Stimulated activated CD4-positive, alpha-beta T cell treated with anti-CD3 and anti-CD28 coated beads, TNF-alpha, amount 100 ng/mL, for 48 hours (primary cell): ENCODE measurements at places on chromosomes 3 and 15.

- no peak for DNase-seq
Measured at GRCh38 chr3:127452321-127452821, 138.2 kb downstream of the TPRA1 start.

GRCh38 chr15:91408476-91409076 lies 308.5 kb downstream of the SV2B start:
- no peak for DNase-seq

GRCh38 chr3:194103505-194103904 lies 32.4 kb upstream of the HES1 start:
- DNase-seq: no peak

DNA sequence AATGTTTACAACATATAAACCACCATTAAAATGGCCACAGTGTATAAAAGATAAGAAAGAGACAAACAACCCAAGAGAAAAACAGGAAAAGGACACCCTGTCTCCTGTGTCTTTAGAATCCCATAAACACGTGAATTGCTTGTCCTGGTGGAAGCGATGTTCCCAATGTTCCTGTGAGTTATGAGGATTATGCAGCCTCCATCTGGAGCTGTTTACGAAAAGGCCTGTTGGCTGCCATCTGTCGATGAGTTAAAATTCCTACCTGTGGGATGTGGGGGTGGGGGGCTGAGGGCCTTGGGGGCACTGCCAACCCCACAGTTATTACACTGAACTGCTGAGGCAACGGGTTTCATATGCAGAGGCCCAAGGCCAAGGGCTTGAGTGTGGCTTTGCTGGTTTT lies 13.6 kb downstream of the NISCH start:
- no peak for DNase-seq

DNA sequence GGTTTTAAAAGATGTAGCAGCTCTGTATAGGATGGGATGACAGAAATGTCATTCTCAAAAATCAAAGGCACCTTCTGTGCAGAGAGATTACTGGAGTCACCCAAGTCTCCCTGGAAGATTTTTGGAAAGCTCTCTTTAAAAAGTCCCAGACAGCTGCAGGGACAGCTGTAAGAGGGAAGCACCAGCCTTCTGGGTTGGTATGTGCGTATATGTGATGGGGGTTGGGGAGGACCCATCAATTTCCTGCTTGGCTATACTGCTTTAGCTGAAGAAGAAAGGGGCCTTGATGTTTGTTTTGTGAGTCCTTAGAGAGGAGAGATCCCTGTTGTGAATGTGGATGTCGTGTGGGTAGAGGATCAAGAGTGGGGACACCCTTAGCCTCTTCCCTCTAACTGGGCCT lies 5.4 kb upstream of the SEC11A start:
- DNase-seq: no peak

DNA sequence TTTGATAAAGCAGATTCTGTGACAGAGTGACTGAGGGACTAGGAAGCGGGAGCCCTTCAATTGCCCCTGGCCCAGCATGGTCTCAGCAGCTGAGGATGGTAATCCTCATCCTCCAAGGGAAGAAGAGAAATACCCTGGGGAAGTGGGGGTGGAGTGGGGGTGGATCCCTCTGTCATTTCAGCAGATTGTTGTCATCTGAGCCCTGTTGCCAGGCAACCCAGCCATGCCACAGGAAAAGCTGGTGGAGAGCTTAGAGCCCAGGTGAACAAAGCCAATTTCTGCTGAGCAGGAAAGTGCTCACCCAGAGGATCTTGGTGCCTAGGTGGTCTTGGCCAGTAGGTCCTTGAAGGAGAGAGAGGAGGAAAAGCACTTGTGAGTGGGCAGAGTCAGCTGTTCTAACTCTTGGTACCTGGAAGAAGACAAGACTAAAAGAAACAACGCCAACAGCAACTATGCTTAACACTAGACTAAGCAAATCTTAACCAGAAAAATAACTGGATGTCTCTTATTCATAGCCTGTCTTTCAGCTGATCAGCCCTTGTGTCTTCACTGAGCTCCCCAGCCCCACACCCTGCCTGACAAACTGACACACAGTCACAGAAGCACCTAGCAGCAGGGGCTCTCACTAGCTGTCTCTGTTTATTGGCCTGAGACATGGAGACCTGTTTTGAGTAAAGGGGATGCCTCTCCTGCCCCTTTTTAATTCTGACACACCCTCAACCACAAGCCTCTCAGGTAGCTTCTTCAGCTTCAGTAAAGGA lies 40.1 kb upstream of the DCLK3 start:
- DNase-seq: no peak

GRCh38 chr3:14124223-14124614 lies 451 bp downstream of the CHCHD4 start:
- peak; percentile 43 for DNase-seq

DNA sequence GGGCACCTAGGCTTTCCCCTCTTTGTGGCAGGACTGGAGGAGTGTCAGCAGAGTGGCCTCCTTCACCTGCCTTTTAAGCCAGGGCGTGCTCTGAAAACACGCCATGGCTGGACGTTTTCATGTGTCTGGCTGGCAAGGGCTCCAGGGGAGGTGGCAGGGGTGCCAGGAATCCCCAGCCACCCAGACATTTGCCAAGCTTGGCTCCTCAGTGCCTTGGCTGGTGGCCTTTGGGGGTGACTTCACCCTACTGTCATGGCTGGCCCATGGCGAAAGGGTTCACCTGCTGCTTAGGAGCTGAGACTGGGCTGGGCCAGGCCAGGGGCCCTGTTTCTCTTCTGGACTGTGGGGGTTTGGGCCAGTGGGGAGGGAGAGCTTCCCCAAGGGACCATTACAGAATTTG lies 17.6 kb downstream of the KLF13 start:
- no peak for DNase-seq

- no peak for DNase-seq
Measured at GRCh38 chr15:93478947-93479346, 389.9 kb upstream of the RGMA start.

DNA sequence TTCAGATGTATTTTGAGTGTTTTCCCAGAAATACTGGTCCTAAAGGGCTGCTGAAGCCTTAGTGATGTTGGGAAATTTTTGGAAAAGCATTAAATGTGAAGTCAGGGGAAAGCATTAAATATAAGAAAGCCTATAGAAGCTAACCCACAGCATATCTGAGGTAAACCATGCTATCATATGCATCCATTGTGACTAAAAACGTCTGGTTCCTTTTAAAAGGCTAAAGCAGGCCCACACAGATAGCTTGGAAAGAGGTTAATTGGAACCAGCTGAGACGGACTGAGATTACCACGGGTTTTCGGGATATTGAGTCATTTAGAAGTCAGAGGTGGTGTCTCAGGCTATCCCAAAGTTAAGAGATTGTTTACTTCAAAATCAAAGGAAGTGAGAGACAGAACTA lies 78.2 kb downstream of the CYP19A1 start:
- no peak for DNase-seq

GRCh38 chr3:32239307-32240158 lies 1.1 kb downstream of the CMTM8 start:
- DNase-seq: no peak

GRCh38 chr3:169668957-169669741 lies 5.6 kb upstream of the MECOM start:
- peak; percentile 32 for DNase-seq

- no peak for DNase-seq
Measured at GRCh38 chr3:47365213-47366153, 15.3 kb upstream of the PTPN23 start.

GRCh38 chr3:125428216-125428830 lies 53.2 kb upstream of the ZNF148 start:
- DNase-seq: no peak

DNA sequence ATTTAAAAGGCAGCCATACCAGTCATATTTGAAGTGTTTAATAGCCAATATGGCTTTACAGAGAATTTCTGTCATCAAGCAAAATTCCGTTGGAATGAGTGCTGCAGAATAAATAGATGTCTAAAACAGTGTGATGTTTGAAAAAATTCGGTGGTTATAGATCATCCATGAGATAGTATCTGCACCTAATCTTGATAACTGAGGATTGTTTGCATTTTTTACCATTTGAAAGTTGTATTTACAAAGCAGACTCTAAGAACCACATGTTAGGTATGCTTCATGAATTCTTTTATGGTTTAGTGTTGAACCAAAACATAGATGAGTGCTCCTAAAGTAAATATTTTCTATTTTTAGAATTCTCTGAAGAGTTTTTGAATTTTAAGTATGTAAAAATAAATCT lies 476.1 kb downstream of the NAALADL2 start:
- no peak for DNase-seq
